ENCODE measurements at places on chromosomes 4 and X.

DNA sequence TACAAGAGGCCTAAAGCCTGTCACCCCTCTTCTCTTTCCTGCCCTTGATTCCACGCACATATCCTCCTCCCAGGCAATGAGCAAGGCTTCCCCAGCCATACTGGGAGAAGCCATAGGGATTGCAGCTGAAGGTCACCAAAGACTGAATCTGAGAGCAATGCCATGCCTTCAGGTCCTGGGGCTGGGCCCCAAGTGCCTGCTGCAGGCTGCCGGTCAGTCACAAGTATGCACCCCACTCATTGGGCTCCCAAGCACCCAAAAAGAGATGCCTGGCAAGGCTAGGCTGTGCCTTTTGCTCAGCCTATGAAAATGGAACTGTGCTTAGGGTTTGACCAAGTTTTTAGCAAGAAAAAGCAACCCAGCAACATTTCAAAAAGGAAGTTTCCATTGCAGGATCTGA is 210.6 kb upstream of the MAMLD1 start:
- no peak for DNase-seq

DNA sequence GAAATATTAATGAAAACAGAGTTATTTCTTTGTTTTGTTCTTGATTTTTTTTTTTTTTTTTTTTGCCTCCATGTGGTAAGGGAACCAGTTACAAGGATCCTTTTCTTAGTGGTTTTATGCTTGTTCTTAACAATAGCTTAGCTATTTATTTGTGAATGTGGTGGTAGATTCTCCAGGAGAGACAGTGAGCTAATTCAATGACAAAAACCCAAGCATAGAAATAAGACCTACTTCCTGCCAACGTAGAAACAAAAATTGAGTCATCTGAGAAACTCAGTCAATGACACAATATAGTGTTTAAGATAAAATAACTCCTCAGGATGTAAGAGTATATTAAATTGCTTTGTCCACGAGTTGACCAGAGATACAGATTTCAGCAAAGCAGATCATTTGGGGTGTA is 863.8 kb upstream of the PABPC4L start:
- DNase-seq: no peak

GRCh38 chrX:1451661-1452515 is 821 bp downstream of the ASMTL start:
- no peak for DNase-seq

- DNase-seq: no peak
Observed at GRCh38 chr4:158809611-158810486, 41.0 kb downstream of the FNIP2 start.

GRCh38 chr4:74327762-74328161 is 19.5 kb downstream of the EPGN start:
- no peak for DNase-seq

GRCh38 chr4:145302725-145303124 is 122.3 kb upstream of the OTUD4 start:
- no peak for DNase-seq

GRCh38 chr4:75412746-75413145 is 101.5 kb downstream of the RCHY1 start:
- DNase-seq: no peak

DNA sequence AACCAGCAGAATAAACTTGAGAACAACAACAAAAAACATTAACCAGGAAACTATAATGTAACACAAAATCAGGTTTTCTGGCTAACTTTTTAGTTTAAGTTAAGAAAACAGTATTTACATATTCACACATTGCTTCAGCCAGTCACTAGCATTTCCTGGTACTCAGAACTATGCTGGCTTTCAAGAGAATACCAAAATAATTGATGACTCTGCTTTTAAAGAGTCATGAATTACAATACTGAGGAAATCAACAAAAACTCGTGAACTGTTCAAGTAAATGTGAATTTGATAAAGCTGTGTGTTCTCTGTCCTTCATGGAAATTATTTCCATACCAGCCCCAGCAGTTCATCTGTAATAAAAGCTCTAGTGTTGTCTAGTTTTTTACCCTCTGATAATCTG is 27.4 kb downstream of the PRSS12 start:
- DNase-seq: no peak

DNA sequence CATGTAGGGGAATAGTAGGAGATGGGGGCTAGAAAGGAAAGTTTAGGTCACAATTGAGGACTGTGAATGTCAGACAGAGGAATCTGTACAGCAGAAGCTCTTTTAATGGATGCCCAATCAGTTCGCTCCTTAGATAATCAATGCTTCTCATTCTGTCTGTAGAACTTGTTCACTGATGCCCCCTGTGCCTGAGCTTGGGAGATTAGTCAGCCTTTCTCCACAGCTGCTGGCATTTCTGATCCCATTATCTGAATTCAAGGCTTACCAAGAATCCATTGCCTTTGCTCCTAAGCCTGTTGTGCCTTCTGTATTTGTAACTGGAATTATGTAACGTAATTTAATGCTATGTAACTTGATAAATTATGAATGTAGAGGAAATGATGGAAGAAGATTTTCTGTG is 53.2 kb upstream of the BBS12 start:
- no peak for DNase-seq

- no peak for DNase-seq
Observed at GRCh38 chrX:23937100-23937499, 29.3 kb downstream of the CXorf58 start.

GRCh38 chr4:41485041-41485440 is 52.9 kb upstream of the LIMCH1 start:
- no peak for DNase-seq
